ENCODE measurements at places on chromosomes 5 and 9.

- ATAC-seq: no peak
These were observed 157.8 kb upstream of the PRR16 start for GRCh38 chr5:120306303-120306702.

DNA sequence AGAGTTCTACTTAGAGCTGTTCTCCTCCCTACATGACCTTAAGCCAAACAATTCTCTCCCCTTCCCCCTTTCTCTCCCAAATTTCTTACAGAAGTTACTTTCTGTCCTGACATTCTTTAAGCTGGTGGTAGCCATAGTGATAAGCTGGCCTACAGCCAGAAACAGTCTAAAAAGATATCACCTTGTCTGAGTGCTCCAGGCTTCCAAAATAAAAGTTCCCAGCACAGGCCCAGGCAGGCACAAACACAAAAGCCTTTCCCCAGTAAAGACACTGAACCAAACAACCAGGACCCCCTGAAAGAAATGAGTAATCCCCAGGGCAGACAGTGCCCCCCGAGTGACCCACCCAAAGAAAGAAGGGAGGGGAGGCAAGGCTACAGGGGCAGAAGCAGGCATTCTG lies 19.2 kb downstream of the SIL1 start:
- ATAC-seq: peak; percentile 27

GRCh38 chr5:27876071-27876470 lies 837.7 kb upstream of the CDH9 start:
- ATAC-seq: no peak

GRCh38 chr9:15426019-15426418 lies 3.3 kb downstream of the SNAPC3 start:
- ATAC-seq: no peak

DNA sequence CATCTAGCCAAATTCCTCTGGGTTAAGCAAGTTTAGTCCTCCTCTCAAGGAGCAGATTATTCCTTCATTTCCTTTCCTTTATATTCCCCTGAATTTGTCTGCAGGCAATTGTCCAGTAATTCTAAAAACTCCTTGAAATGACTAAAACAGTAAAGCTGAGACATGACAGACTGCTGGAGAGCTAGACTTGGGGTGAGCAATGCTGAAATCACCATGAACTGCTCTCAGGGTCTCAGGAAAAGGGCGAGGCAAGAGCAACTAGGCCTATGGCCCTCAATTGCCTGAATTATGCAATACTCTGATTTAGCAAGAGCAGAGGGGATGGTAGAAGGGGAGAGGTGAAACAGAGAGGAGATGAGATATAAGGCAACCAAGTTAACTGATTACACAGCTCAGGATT lies 172.9 kb upstream of the NREP start:
- peak; percentile 71 for ATAC-seq

GRCh38 chr5:96090215-96090614 lies 128.6 kb upstream of the ELL2 start:
- no peak for ATAC-seq

DNA sequence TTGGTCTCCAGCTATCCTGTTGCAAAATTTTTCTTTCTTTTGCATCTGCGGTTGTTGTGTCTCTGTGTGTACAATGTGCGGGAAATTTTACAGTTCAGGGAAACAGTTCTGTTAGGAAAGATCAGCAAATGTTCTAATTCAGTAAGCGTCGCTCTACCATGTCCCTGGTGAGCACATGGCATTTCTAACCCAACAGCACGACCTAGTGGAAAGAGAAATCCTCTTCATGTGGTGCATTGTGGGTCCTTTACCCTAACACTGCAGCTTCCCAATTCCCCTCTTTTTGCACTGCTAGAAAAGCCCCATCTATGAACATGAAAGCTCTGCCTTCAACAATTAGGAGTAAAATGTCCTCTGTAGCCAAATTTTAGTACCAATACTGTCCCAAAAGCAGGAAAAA lies 974.2 kb upstream of the CDH9 start:
- no peak for ATAC-seq

- ATAC-seq: no peak
These were observed 1943.3 kb downstream of the MAT2B start for GRCh38 chr5:165448753-165449152.

GRCh38 chr5:163357636-163358035 lies 79.8 kb upstream of the CCNG1 start:
- no peak for ATAC-seq

DNA sequence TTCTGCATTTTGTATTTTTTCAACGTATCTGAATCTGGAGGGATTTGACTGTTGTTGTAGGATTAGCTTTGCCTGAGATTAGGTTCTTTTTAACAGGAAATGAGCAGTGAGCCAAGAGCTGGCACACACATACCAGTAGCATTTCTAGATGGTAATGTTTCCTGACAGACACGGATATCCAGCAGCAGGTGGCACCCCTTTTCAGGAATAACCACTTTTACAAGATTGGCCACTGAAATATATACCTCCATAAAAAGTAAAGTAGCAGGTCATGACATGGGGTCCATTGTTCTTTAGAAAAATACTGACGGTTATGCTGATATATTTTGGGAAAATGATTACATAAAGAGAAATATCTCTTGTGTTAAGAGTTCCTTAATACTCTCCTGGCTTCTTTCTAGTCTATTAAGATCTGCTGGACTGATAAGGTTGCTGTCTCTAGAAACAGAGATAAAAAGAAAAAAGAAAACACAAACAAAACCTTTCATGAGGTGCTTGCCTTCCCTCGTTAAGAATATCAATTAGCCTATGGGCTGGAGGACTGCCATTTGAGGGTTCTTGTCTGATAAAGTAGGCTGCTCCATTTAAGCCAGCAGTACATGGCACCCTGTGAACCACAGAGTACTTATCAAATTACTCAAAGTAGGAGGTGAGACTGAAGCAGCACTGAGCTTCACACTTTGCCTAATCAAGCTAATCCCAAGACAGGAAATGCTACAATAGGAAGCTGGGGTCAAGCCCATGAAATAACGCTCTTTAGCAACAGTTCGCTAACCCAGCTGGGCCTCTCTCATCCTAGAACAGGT lies 101.6 kb upstream of the PCA3 start:
- ATAC-seq: no peak
